ENCODE measurements at places on chromosomes 16 and 17. TPM values are rescaled to one million over a fixed set of nuclear protein-coding genes. Genes with fewer than 3 reads are reported as not detected.

DNA sequence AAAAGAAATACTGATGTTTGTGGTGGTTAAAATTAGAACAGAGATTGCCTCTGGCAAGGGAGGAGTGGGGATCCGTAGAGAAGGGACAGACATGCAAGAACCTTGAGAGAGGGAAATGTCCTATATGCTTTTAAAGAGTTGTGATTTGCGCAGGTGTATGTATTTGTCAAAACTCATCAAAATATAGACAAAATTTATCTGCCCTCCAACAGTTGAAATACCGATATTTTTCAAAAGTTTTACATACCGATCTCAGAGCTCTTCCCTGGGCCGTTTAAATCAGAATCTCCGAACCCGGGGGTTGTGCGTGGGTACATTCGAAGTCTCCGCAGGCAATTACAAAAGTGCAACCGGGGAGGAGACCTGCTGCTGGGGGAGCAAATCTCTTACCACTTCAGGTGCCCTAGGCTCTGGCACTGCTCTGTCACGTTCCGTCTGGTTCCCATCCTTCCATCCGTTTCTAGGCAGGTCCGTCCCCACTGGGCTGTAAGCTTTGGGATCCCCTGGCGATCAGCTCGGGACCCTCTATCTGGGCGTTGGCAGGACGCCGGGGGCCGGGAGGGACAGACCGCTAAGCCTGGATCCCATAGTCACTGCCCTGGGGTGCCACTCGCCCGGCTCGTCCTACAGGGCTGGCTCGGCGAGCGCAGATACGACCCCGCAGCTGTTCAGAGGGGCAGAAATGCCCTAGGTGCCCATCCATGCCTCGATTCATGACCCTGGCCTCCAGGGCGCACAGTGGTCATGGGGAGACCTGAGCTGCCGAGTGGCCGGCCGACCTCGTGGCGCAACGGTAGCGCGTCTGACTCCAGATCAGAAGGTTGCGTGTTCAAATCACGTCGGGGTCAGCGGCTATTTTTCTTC, 4.2 kb downstream of the BORCS6 start:
- peak; percentile 57 for DNase-seq

DNA sequence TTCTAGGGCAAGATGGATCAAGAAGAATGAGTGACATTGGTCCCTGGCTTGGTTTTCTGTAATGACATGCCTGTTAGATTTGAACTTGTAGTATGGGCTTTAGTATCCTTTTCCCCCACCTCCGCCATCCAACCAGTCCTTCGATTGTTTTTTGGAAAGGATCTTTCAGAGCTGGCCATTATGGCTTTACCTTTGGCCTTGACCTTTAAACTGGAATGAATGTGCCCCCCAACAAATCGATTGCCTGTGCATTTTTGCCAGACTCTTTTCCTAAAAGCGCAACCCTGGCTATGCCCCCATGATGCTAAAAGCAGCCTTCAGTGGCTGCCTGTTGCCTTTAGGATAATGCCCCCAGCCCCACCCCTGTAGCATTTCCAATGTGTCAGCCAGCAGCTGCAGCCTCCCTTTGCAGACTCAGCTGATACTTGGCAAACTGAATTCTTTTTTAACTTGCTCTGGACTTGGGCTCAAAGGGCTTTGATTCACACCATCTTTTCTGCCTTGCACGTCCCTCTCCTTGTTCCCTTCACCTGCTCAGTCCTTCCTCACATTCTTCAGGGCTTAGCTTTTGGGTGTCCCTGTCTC, 4.0 kb downstream of the GPRC5C start:
- no peak for DNase-seq

DNA sequence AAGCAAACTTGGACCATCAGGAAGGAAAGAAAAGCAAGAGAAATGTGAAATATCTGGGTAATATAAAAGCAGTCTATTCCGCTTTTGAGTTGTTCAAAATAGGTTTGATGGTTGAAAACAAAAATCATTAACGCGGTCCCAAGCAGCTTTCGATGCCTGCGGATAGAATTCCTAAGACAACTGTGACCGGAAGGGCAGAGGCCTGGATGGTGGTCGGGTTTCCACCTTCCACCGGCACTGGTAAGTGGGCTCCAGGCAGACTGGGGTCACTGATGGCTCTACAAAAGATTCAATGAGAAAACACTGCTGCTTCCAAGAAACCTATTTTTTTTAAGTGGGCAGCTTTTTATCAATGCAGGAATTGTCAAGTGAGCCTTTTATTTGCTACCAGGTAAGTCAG, 49.8 kb downstream of the ZCCHC14 start:
- no peak for DNase-seq

DNA sequence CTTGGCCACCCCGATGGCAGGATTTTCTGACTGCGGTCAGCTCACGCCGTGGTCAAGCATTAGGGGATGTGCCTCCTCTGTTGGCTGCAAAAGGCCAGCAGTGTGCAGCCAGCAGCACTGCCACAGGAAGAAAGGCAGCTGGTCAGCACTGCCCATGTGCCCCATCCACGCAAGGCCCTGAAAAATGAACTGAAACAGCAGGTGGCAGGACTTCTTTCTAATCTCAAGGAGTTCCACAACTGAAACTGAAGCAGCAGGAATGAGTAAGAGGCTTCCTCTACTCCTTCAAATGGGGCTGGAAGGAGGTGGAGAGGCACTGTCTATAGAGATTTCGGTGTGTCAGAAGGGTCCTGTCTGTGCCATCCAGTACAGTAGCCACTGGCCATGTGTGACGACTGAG, 3.2 kb downstream of the ZNF500 start:
- no peak for DNase-seq

DNA sequence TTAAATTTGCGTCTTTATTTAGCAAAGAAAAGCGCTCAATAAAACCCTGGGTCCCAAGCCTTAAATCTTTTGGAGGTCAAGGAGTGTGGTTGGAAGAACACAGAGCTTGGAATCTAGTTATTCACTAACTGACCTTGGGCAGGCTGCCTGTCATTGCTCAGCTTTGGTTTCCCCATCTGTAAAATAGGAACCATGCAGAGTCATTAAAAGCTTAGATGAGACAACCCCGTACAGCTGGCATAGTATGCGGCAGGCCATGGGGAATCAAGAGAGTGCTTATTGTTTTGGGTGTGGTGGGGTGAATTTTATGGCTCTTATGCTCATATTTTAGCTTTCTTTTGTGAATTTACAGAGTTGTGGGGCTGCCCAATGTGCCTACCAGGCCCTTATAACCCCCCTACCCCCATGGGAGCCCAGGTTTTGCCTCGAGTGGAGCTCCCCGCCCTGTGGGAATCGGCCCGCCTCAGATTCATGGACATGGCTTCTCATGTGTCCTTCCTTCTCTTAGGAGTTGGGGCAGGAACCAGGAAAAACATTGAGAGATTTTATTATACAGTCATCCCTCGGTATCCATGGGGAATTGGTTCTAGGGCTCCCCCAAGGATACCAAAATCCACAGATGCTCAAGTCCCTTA, 113.5 kb downstream of the CLEC16A start:
- no peak for DNase-seq

DNA sequence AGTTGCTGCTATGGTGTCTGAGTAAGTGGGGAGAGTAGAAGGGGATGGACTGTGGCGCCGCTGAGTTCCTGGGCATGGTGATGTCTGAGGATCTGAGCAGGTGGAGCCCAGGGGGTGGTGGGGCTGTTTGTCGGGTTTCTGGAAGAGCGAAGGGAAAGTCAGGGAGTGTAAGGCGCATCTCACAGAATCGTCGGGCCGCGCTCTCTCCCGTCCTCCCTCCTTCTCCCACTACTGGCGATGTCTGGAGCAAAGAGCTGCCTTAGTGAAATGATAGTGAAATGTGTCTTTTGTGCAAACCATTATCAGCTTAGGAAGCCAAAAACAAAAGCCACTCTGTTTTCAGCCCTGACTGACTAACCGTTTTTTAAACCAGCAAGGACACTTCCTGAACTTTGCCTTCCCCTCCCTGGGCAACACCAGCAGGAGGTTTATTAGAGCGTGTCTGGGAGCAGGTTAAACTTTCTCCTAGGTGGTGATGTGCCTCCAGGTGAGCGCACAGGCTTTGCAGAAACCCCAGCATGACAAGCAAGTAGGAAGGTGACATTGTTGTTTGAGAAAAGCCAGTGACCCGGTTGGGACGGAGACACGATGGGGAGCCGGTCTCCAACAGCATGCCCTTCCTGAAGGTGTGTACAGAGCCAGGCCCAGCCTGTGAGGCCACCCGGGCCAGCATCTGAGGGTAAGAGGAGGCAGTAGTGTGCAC, 49.1 kb downstream of the RAB11FIP3 start:
- DNase-seq: no peak

GRCh38 chr17:29078183-29079045, 35.5 kb downstream of the PIPOX start:
- DNase-seq: peak; percentile 15

DNA sequence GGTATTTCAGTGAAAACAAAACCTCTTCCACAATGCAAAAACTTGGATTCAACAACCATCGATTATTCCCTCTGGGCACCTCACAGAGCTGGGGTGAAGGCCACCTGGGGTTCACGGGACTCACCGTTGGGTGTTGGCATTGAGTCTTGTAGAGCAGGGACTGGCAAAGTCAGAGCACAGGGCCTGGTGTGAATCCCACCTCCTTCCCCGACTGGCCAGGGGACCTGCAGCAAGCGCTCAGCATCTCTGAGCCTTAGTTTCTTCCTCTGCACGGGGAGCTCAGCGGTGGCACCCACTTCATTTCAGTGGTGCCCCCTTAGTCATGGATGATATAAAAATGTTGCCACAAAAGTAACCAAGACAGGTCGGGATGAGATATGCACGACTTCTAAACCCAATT, 100.4 kb downstream of the METRNL start:
- DNase-seq: no peak

DNA sequence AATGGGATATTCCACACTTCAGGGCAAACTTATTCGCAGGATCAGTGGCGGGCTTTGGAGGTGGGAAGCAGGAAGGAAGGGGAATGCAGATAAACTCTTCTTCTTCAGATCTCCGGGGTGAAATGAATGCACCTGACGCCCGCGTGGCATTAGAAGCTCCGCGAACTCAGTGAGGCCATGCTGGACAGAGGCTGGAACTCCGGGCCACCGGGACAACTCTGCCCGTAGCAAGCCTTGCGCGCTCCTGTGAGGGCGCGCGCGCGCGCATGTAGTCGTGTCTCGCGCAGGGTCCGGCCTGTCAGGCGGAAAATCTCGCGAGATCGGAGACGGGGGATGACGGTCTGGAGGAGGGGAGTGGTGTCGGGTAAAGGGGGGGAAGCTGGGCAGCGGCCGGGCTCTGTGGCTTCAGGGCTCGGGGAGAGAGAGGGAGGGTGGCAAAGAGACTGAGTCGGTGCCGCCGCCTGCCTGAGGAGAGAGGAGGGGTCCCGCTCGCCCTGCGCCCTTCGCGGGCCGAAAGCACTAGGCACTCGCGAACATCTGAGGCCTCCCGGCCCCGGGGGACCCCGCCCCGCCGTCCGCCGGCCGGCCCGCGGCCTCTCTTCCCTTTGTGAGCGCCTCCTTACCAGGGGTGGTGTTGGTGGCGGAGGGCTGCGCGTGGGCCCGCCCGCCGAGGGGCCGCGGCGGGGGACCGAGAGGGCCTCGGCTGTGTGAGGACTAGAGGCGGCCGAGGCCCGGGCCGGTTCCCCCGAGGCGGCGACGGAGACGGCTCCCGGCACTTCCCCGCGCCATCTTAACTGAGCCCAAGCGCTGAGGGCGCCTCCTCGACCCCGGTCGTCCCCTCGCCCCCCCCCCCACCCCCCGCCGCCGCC, at the start of gene TAOK1:
TAOK1 (plus strand) TSS at position 382 of the 869 bp plus-strand sequence. CDS start 61,186 bp downstream, outside the sequence.
- DNase-seq: peak; percentile 98

- no peak for DNase-seq
These were observed 21.3 kb upstream of the EMP2 start for GRCh38 chr16:10601444-10602408.

DNA sequence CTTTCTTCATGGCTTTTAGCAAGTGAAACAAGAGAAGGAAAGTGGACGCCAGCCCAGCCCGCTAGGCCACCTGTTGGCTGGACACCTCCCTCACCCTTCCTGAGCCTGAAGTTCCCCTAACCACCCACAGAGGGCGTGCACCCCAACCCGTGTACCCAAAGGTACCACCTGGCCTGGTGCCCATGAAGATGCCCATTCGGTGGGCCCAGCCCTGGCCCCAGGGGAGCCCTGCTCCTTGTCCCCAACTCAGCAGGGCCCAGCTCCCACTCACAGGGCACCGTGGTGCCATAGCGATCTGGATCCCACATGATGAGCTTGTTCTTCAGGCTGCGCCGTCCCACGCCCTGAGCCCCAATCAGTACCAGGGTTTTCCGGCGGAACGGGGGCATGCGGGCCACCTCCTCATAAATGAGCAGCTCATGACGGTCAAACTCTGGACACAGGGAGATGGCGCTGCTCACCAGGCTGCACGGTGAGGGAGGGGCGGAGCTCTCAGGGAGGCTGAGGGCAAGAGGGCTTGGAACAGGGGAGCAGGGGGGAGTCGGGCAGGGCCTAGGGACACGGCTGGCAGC, 26.8 kb downstream of the MPP2 start:
- DNase-seq: no peak

- no peak for DNase-seq
These were observed 17.2 kb downstream of the COPRS start for GRCh38 chr17:31841850-31842194.

GRCh38 chr17:8849311-8850041, 18.0 kb downstream of the PIK3R6 start:
- no peak for DNase-seq

DNA sequence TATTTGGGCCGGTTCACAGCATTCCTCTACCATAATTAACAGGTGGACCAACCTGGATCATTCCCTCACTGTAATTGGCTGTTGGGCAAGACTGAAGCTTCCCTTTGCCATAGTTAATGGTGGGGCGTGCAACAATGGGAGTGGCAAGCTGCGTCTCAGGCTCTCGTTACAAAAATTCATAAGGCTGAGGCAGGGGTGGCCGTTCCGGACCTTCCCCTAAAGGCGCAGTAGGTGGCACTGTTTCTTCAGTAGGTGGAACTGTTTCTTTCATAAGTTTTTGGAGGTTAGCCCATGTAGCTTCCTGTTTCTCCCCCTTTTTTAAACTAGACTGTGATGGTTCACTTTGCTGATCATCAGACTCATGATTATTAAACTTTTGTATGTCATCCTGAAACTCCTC, 17.0 kb upstream of the TMC5 start:
- DNase-seq: no peak

DNA sequence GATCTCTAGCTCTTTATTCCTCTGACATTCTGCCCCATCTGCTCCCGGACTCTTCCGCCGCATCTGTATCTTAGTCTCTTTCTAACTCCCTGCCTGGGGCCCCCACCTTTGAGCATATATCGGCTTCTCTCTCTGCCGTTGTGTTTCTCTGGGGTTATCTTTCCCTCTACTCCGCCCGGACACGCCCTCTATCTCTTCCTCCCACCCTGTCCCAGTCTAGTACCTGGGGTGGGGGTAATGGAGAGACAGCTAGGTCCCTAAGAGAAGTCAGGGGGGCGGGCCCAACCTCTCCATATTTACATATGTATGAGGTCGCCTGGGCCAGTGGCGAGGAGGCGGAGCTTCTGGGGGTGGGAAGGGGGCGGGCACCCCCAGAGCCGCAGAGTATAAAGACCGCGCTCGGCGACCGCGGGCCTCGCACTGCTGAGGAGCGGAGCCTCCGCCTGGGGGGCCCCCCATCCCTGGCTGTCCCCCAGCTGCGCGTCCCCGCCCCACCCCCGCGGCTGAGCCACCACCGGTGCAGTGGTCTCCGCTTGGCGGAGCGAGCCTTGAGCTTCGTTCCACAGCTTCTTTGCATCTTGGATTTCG, at the start of gene ATP1B2:
ATP1B2 (plus strand) TSS at position 418 of the 588 bp plus-strand sequence. CDS start 593 bp downstream, outside the sequence.
- no peak for DNase-seq

Gene VMO1
- not detected for total RNA-seq

Gene KRTAP2-2
- total RNA-seq: not detected

Gene NOTUM
- not detected for total RNA-seq

Gene TP53TG3B
- not detected for total RNA-seq

Gene CDIPT
- 48.3 TPM for total RNA-seq

Gene TAF1C
- total RNA-seq: 7.3 TPM

Data from IMR-90 (cell line).